Muscle of back (tissue), 13 donors: ENCODE measurements at places on chromosomes 1 and 21.

- peak; percentile 60 for DNase-seq
These were observed 67.3 kb upstream of the AKT3 start for GRCh38 chr1:243917177-243917862.

GRCh38 chr1:56218023-56218422 is 361.3 kb downstream of the PLPP3 start:
- no peak for DNase-seq

DNA sequence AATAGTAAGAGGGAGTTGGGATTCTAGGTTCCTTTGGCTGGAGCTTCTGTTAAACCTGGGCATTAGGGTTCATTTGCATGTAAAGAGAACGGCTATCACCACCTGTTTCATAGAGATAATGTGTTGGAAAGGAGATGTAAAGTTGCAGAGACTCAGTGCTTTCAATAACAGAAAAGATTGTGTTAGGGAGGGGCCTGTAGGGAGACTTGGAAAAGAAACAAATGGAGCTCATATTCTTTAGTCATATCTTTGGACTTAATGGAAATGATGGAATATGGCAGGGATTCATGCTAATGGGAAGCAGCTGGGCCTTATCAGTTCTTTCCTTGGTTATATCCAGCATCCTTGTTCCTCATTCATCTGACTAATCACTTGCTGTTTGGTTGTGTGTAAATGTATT is 144.9 kb downstream of the CD247 start:
- DNase-seq: peak; percentile 38

- no peak for DNase-seq
These were observed 164.5 kb upstream of the UBE2U start for GRCh38 chr1:64038965-64039364.
